ENCODE measurements at places on chromosomes 3 and 15.
A peak's percentile ranks its signal among the peaks of the same experiment; 100 is the strongest.

- H3K36me3 ChIP-seq, result no peaks in the 10 kb centered on the region
- peaks cover 25% of the 10 kb centered on the region for H3K4me1 ChIP-seq
- H3K27ac ChIP-seq, result no peak overlapping the region
These were observed 4.8 kb downstream of the SCG5 start for GRCh38 chr15:32646291-32646690.

GRCh38 chr15:48823237-48823636, 12.4 kb upstream of the CEP152 start:
- DNase-seq, result peak; percentile 69
- peak overlapping the region; percentile 7 for H3K27ac ChIP-seq
- no peaks in the 10 kb centered on the region for H3K27me3 ChIP-seq
- no peaks in the 10 kb centered on the region for H3K36me3 ChIP-seq
- H3K4me1 ChIP-seq, result peaks cover 5% of the 10 kb centered on the region

GRCh38 chr3:65153850-65154512, 466.2 kb upstream of the ADAMTS9 start:
- peaks cover 32% of the 10 kb centered on the region for H3K4me1 ChIP-seq
- peak; percentile 69 for DNase-seq
- H3K36me3 ChIP-seq, result no peaks in the 10 kb centered on the region
- H3K4me3 ChIP-seq, result no peak overlapping the region
- no peaks in the 10 kb centered on the region for H3K27me3 ChIP-seq

DNA sequence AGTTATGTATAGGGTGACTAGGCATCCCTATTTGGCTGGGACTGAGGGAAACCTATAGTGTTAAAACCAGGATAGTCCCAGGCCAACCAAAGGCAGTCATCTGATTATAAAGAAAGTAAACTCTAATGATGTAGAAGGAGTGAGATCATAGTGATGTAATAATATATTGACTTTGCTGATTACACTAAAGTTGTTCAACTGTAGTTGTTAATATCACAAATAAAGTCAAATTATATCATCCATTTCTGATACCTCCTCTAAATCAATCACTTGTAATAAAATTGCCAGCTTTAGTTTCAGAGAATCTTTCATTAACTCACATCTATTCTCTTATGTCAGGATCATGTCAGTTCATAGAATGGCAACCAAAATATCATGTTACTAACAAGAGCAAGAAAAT, 98.6 kb downstream of the FOXB1 start:
- H3K4me3 ChIP-seq, result no peak overlapping the region
- H3K27me3 ChIP-seq, result no peaks in the 10 kb centered on the region
- DNase-seq, result no peak

GRCh38 chr3:196629228-196629627, 10.3 kb upstream of the NRROS start:
- DNase-seq, result no peak
- H3K4me3 ChIP-seq, result no peak overlapping the region
- H3K27me3 ChIP-seq, result no peaks in the 10 kb centered on the region
- no peak overlapping the region for H3K27ac ChIP-seq
- peaks cover 16% of the 10 kb centered on the region for H3K4me1 ChIP-seq

DNA sequence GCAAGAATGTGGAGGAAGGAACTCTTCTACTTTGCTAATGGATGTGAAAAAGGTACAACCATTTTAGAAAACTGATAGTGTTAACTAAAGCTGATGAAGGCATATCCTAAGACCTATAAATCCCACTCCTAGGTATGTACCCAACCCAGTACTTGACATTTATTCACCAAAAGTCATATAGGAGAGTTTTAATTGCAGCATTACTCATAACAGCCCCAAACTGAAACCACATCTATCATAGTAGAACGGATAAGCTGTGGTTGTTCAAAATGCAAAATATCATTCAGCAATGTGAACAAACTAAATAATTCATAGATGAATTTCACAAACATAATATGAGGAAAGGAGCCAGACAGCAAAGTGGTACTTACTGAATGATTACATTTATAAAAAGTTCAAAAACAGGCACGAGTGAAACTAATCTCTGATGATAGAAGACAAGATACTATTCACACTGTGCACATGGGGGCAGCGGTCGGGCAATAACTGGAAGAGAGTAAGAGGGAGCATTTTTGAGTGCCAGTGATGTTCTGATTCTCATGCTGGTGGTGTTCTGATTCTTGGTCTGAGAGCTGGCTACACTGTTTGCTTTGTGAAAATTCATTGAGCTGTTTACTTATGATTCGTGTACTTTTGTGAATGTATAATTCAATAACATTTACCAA, 34.3 kb downstream of the GOLIM4 start:
- no peak overlapping the region for H3K4me3 ChIP-seq
- H3K4me1 ChIP-seq, result no peaks in the 10 kb centered on the region
- no peaks in the 10 kb centered on the region for H3K27me3 ChIP-seq
- H3K27ac ChIP-seq, result no peak overlapping the region
- H3K36me3 ChIP-seq, result no peaks in the 10 kb centered on the region

DNA sequence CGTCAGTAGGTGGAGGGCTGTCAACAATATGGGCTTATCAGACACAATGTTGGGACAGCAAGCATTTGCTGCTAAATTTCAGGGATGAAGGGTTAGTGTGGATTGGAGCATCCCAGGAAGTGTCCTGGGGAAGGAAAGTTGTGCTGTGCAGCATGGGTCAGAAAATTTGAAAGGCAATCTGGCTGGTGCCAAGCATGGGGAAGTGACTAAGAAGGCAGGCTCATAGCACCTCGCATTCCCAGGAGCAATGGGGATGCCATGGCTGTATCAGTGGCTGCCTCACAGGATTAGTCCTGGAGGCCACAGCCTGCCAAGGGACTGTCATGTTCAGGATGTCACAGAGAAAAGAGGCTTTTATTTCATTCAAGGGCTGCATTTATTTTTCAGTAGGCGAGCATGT, 322.4 kb upstream of the TRIM42 start:
- H3K4me3 ChIP-seq, result no peak overlapping the region
- DNase-seq, result no peak
- H3K4me1 ChIP-seq, result peaks cover 17% of the 10 kb centered on the region
- H3K36me3 ChIP-seq, result no peaks in the 10 kb centered on the region
- no peak overlapping the region for H3K27ac ChIP-seq

- DNase-seq, result no peak
- no peak overlapping the region for H3K27ac ChIP-seq
- H3K4me3 ChIP-seq, result no peak overlapping the region
- no peaks in the 10 kb centered on the region for H3K27me3 ChIP-seq
- no peaks in the 10 kb centered on the region for H3K36me3 ChIP-seq
These were observed 110.1 kb upstream of the TGFBR2 start for GRCh38 chr3:30496066-30496966.

- peaks cover 4% of the 10 kb centered on the region for H3K36me3 ChIP-seq
- no peak overlapping the region for H3K4me3 ChIP-seq
- DNase-seq, result no peak
- no peaks in the 10 kb centered on the region for H3K27me3 ChIP-seq
These were observed 19.8 kb upstream of the VILL start for GRCh38 chr3:37970802-37971201.

- no peak overlapping the region for H3K4me3 ChIP-seq
- no peaks in the 10 kb centered on the region for H3K27me3 ChIP-seq
- H3K4me1 ChIP-seq, result no peaks in the 10 kb centered on the region
- 0 out of 2 replicates have a peak, but pooled peaks cover 6% of the 10 kb centered on the region for H3K36me3 ChIP-seq
These were observed 628.5 kb downstream of the GRM7 start for GRCh38 chr3:7489417-7489816.
